Stimulated activated CD8-positive, alpha-beta memory T cell treated with anti-CD3 and anti-CD28 coated beads, Interleukin-4, amount 100 ng/mL, for 1 hour (primary cell): ENCODE measurements at places on chromosomes 2 and 18.

DNA sequence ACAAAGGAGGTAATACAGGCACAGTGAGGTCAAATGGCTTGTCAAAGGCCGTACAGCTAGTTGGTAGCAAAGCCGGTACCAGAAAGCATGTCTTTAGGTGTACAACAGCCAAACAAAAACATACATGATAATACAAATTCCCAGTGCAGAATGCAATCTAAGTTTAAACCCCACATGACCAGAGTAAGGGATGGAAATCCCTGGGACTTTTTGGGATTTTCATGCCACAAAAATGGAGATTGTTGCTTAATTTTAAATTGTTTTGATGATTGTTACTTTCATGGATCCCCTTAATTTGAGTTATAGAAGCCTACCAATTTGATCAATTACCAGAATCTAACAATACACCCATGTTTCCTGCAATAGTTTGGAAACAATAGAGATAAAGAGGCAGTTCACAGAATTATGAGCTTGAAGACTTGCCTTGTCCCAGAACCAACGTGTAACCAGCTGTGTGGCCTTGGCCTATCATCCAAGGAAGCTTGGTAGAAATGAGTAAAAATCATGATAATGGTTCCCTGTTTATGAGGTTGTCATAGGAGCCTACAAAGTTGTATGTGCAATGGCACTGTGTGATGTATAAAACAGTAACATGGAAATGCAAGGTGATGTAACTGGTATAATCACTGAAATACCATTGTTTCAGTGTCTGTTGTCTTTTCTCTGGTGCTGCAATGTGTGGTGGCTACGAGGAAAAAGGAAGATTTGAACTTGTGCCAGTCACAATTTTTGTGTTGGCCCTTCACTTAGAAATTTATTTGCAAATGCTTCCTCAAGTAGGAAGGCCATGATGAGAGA, 85.3 kb downstream of the ZEB2 start:
- DNase-seq, result no peak

GRCh38 chr2:58063641-58064040, 17.0 kb downstream of the VRK2 start:
- DNase-seq, result no peak

- no peak for DNase-seq
These were observed 133.7 kb upstream of the ZFP36L2 start for GRCh38 chr2:43360137-43360536.

DNA sequence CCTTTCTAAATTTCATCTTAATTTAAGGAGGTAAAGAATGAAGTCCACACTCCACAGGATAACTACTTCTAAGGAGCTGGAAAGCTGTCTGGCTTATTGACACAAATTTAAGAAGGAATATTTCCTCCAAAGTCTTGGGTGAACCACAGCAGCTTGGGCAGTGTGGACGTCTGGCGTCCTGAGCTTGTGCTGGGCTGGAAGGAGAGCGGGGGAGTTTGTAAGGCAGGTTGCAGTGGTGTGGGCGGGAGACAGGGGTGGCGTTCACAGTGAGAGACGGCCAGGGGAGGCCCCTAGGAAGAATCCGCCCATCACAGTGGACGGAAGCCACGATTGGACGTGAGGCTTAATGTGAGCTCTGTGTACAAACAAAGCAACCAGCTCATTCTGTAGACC, 25.7 kb downstream of the ADI1 start:
- DNase-seq, result no peak

- no peak for DNase-seq
These were observed 105.5 kb downstream of the GYPC start for GRCh38 chr2:126761256-126761980.

DNA sequence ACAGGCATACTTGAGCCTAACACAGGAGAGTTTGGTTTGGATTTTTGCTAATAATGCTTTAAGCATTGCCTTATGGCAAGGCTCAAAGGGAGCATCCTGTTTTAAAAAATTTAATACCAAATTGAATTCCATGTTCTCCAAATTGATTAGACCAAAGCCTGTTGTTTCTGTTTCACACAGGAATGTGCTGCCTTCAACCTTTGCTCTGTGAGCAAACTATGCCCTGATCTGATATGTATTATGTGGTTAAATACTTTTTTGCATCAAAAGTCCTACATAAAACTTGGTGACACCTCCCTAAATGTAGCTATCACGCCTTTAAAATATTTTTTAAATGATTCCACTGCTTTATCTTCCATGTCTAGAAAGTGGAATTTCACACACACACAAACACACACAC, 691.4 kb downstream of the CPS1 start:
- DNase-seq, result no peak

DNA sequence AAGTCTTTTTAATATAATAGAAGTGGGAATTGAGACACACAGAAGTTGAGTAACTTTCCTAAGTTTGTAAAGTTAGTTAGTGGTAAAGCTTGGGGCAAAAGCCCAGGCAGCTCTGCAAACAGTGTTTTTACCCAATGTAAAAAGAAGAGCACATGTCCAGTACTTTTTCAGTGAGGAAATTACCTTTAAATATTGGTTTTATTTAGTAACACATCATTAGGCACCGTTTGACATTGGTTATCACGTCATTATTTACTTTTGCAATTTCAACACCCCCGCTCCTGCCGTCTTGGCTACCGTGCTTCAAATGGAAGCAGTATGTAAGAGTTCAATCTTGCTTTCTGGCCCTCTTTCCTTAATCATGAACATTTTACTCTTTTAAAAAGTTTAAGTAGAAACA, 807.9 kb downstream of the EPHA4 start:
- no peak for DNase-seq

GRCh38 chr2:40123746-40124145, 328.1 kb downstream of the SLC8A1 start:
- no peak for DNase-seq

DNA sequence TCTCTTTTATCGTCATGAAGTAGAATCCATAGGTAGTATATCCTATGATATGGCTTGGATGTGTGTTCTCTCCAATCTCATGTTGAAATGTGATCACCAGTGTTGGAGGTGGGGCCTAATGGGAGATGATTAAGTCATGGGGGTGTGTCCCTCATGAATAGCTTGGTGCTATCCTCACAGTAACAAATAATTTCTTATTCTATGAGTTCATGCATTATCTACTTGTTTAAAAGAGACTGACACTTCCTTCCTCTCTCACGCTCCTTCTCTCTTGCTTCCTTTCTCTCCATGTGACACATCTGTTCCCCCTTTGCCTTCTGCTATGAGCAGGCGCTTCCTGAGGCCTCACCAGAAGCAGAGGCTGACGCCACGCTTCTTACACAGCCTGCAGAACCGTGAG, 165.6 kb downstream of the MREG start:
- DNase-seq, result no peak

DNA sequence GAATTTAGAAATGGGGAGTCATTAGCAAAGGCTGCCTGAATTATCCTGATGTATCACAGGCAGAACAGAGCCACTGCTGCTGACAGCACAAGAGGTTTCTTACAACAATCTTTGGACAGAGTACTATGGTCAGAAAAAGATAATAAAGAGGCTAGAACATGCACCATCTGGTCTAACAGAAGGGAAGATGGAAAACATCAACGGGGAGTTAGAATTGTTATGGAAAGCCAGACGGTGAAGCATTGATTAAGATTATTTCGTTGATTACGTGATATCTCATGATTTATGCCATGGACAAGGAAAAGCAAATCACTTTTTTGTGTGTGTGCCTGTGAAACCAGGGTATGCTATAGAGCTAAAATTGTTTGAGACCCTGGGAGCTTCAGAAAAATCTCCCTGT, 409.4 kb upstream of the ETAA1 start:
- no peak for DNase-seq

DNA sequence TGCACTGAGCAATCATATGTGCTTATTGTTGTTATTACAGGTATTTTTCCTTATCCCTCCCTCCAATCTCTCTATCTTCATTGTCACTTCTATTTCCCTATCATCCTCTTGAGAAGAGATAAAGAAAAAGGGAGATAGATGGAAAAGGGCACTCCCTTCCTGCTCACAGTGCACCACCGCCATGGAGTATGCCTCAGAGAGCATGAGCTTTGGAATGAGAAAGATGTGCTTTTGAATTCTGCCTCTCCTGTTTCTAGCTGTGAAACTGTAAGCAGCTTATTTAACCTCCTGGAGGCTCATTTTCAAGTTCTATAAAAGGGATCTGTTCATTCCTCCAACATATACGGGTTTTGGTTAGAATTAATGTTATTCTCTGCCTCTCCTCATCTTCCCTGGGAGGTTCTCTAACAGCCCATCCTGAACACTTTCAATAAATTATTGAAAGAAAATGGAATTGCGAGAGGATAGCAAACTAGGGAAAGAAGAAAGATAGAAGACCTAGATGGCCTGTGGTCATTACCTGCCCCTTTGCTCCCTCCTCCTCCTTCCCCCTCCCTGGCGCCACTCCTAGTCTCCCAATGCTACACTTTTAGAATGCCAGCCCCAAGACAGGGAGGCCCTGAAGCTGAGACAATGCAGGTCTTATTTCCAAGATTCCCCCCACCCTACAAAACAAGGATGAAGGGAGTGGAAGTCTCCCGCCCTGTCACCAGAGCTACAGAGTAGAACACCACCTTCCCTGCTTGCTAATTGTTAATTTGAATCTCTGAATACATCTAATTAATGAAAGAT, 37.8 kb downstream of the FIGN start:
- DNase-seq, result no peak

GRCh38 chr2:30412684-30413570, 34.1 kb upstream of the LCLAT1 start:
- no peak for DNase-seq

DNA sequence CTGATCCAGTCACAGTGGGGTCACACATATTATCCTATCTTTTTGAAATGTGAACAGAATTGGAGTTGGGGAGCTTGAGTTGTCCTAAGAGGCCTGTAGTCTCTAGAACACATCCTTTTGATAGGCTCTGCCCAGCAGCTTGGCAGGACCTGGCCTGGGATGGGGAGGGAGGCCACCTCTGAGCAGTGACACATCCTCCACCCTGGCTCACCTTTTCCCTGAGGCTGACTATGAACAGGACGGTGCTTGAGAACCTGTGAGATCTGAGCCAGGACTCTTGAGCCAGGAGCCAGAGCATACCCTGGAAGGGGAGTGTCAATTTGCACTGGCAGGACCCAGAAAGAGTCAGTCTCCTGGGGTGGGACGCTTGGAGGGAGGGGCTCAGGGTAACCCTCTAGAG, 17.7 kb upstream of the ATP6V1B1 start:
- no peak for DNase-seq

GRCh38 chr2:108217211-108217610, 22.6 kb upstream of the SULT1C3 start:
- DNase-seq, result no peak

DNA sequence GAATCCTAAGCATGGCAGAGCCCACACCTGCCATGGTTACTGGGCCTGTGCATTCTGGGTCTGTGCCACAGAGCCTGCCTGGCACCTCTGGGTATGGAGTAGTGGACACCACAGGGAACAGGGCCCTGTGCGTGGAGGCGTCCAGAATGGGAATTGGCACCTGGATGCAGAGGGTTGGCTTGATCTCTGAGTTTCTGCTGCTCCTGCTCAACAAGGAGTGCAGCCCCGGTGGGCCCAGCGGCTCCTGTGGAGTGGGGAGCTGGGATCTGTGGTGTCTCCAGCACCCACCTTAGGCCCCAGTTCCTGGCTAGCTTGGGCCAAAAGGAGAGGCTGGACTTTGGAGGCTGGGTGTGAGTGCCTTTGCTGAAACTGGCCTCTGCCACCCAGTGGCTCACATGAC, 7.9 kb upstream of the ANKRD62 start:
- DNase-seq, result no peak

- DNase-seq, result no peak
These were observed 292.2 kb upstream of the MC4R start for GRCh38 chr18:60664736-60665135.

DNA sequence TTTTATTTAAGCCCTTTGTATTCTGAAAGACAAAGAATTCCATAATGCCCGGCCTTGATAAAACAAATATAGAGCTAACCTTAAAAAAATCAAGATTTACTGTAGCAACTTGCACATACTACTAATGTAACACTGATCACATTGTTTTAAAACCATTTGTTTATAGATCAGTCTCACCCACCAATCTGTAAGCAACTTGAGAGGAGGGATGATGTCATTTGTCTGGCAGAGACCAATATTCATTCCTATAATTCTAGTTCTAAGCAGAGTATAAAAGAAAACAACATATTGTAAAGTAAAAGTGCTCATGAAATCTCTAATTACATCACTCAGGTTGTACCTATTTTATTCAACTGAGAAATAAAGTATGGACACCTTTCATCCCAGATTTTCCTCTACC, 380.6 kb downstream of the TGIF1 start:
- DNase-seq, result no peak

DNA sequence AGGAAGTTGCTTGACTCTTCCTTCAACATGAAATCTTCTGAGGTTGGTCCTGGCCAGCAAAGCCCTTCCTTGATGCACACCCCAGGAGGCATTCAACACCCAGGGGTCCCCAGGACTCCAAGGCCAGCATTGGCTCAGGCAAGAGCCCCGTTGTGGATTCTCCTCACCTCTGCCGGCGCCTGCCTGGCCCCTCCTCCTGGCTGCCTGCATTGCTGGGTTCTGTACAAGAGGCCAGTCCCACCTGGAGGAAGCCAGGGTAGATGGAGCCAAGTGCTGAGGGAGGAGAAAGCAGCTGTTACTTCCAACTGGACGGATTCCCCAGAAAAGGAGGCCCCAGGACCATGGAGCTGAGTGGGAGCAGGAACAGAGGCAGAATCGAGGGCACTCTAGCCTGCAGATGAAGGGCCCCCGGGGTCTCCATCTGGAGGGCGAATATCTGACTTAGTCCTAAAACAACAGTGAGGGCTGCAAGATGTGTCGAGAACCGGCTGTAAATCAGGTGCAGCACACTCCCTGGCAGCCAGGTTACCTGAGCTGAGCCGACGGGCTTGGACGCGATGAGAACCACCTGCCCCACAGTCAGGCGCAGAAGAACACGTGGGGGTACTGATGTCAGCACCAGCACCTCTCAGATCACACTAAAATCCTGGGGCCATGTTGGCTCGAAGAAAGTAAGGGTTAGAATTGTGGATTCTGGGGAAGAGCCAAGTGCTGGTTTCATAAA, 399.6 kb upstream of the SALL3 start:
- DNase-seq, result no peak

- no peak for DNase-seq
These were observed 361.6 kb downstream of the SOX11 start for GRCh38 chr2:6053743-6054142.

GRCh38 chr18:58615140-58616132, 13.5 kb downstream of the ALPK2 start:
- DNase-seq, result peak; percentile 8

- no peak for DNase-seq
These were observed 45.8 kb downstream of the TSHZ1 start for GRCh38 chr18:75256376-75256775.

DNA sequence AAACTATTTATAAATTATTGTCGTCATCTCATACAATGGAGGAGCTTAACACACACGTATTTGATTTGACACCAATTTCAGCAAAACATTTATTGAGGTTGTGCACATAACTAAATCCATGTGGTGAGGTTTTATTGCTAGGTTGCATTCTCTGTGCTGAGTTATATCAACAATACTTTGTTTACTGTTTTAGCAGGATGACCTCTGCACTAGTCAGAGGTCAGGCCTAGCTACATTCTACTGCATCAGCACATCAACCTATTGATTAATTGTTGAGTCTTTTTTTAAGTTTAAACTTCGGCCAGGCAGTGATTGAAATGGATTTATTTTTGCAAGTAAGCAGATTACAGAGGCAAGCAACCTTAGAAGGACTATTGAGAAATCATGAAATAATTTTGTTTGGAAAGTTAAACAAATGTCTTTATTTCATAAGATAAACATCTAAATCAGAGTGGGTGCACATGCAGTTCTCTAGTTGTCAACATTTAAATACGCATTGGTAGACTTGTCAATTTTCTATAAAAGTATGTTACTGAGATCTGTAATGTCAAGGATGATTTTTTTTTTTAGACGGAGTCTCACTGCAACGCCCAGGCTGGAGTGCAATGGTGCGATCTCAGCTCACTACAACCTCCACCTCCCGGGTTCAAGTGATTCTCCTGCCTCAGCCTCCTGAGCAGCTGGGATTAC, 75.2 kb upstream of the CD28 start:
- no peak for DNase-seq
